Panc1 (cell line): ENCODE measurements at places on chromosomes 3 and 15. TPM values are rescaled to one million over a fixed set of nuclear protein-coding genes. Genes with fewer than 3 reads are reported as not detected.

Gene TEX55
- not detected for total RNA-seq

DNA sequence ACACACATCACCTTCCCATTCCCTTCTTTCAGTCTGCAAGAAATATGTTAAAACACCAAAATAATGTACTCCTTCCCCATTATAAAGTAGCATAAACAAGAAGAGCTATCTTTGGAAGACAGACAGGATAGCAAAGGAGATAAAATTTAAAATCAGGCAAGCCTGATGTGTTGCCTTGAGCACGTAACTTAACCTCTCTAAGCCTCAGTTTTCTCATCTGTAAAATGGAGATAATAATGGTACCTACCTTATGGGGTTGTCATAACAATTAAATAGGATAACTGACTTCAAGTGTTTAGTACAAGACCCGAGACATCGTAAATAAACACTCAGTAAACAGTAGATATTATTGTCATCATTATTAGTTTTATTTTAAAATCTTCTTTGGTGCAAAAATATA is 142.4 kb downstream of the NR1D2 start:
- no peak overlapping the region for H3K4me3 ChIP-seq
- no peak for DNase-seq
- no peaks in the 10 kb centered on the region for H3K4me1 ChIP-seq
- H3K27me3 ChIP-seq = no peaks in the 10 kb centered on the region
- H3K36me3 ChIP-seq = no peaks in the 10 kb centered on the region

Gene ALG1L2
- 0.33 TPM for total RNA-seq

DNA sequence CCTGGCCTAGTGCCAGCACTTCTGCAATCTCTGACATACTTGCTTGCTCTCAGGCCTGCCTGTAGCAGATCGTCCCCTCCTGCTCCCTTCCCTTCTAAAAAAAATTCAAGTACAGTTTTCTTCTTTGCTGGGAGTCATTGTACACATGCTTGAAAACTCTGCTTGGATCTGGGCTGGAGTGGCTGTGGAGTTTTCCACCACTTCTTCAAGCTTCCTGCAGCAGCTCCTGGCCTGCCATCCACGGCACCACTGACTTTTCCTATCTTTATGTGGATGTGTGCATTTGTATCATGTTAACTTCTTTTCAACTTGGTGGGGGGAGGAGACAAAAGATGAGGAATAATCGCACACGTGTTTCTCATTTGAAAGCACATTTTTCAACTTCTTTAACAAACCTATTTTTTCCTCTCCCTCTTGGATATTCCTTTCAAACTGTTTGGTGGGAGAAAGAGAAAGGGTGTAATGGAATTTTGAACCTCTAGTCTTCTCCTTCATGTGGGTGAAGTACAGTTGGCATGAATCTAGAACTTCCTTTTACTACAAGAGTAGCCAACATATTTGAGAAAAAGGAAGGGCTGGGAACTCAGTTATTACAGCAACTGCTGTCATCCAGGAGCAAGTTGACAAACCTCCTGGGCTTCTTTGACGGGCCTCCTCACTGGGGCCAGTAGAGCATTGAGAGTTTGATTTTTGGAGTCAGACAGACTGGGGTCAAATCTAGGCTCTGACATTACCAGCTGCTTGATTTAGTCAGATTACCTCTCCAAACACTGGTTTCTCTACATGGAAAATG is 61.2 kb upstream of the LRTM1 start:
- no peaks in the 10 kb centered on the region for H3K27me3 ChIP-seq
- H3K36me3 ChIP-seq = no peaks in the 10 kb centered on the region
- no peaks in the 10 kb centered on the region for H3K4me1 ChIP-seq
- H3K4me3 ChIP-seq = no peak overlapping the region
- no peak for DNase-seq
- no peak overlapping the region for H3K27ac ChIP-seq

DNA sequence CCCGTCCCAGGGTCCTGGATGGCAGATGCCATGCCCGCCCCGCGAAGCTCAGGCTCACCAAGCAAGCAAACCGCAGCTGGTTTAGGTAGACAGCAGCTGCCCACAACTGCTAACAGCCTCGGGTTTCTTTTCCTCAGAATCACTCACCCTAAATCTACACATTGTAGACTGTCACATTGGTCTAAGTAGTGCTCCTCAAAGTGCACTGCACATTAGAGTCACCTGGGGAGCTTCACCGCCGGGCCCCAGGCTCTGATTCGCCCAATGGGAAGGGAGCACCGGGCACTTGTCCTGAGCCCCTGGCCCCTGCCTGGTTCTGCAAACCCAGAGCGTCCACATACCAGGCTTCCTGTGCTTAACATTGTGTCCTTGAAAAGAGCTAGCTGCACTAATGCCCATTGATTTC is 752 bp downstream of the OCA2 start:
- H3K27me3 ChIP-seq = no peaks in the 10 kb centered on the region
- no peak overlapping the region for H3K4me3 ChIP-seq
- H3K27ac ChIP-seq = no peak overlapping the region
- H3K36me3 ChIP-seq = no peaks in the 10 kb centered on the region

DNA sequence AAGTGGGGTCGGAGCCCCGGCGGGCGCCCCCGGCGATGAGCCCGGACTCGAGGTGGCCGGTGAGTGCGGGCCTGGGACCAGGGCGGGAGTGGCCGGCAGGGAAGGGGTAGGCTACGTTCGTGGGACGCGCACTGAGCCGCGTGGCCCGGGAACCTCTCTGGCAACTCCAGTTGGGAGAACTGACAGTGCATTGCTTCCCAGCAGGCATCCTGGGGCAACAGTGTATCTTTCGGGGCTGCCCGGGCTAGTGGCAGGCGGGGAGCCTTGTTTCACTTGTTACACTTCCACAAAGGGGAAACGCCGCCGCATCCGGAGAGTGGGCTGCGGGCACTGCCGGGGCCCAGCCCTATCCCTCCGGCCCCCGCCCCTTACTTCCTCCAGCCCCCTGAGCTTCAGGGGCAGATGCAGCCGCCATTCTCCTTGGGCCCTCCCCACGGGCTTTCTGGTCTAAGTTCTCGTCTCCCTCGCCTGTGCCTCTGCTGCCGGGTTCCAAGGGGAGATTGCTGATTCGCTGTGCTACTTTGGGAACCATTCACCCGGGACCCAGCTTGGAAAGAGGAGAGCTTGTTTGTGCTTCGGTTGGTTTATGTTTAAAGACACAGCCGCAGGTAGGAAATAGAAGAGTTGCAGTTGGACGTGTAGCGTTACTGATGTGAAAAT is 675 bp downstream of the BRPF1 start:
- H3K36me3 ChIP-seq = no peaks in the 10 kb centered on the region; the same call in none of the 2 replicates
- H3K4me3 ChIP-seq = peak overlapping the region; percentile 70
- no peaks in the 10 kb centered on the region for H3K27me3 ChIP-seq
- DNase-seq = no peak

Gene KLHL25
- total RNA-seq = 7.0 TPM

- H3K4me3 ChIP-seq = no peak overlapping the region
- DNase-seq = no peak
- no peaks in the 10 kb centered on the region for H3K27me3 ChIP-seq
- no peak overlapping the region for H3K27ac ChIP-seq
- H3K4me1 ChIP-seq = no peaks in the 10 kb centered on the region
These were observed 245.0 kb downstream of the ZMAT3 start for GRCh38 chr3:178826435-178827123.

GRCh38 chr3:11671648-11672100 is 28.0 kb upstream of the VGLL4 start:
- no peaks in the 10 kb centered on the region for H3K27me3 ChIP-seq
- H3K27ac ChIP-seq = no peak overlapping the region
- DNase-seq = no peak

Gene SUCNR1
- total RNA-seq = not detected

GRCh38 chr3:27737091-27737490 is 15.0 kb upstream of the EOMES start:
- DNase-seq = no peak
- no peaks in the 10 kb centered on the region for H3K27me3 ChIP-seq
- H3K36me3 ChIP-seq = no peaks in the 10 kb centered on the region
- no peak overlapping the region for H3K4me3 ChIP-seq
- H3K4me1 ChIP-seq = no peaks in the 10 kb centered on the region
- no peak overlapping the region for H3K27ac ChIP-seq

Gene CELSR3
- total RNA-seq = 7.7 TPM
